Activated naive CD4-positive, alpha-beta T cell treated with anti-CD3 and anti-CD28 coated beads, Interleukin-2, amount 50 U/mL, for 16 hours (primary cell): ENCODE measurements at places on chromosomes 13 and 19.

DNA sequence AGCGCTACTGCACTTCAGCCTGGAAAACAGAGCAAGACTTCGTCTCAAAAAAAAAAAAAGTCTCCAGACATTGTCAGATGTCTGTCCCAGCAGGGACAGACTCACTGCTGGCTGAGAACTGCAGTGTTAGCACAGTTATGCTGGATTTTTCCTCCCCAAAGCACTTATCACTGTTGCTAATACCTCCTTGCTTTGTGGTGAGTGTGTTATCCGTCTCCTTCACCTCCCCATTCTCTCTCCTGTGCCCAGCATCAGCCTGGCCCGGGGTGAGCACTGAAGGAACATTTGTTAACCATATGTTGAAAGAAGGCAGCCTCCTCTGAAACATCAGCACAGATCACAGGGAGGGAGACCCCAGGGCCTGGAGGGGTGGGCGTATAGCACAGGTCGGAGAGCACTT lies 11.3 kb downstream of the MYO9B start:
- no peak for DNase-seq

DNA sequence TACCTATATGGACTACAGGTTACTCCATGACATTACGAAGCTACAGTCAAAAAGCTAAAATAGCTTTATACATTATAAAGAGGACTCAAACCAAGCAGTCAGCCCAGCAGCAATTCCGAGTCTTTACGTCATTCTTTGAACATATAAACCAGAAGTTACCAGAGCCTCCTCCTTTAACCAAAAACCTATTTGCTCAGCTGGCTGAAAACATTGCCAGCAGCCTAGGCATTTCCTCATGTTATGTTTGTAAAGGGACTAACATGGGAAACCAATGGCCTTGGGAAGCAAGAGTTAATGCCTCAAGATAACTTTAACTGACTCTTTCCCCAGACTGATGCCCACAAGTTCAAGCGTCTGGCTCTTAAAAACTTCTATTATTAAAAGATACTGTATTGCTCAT lies 104.1 kb upstream of the ZNF492 start:
- no peak for DNase-seq

DNA sequence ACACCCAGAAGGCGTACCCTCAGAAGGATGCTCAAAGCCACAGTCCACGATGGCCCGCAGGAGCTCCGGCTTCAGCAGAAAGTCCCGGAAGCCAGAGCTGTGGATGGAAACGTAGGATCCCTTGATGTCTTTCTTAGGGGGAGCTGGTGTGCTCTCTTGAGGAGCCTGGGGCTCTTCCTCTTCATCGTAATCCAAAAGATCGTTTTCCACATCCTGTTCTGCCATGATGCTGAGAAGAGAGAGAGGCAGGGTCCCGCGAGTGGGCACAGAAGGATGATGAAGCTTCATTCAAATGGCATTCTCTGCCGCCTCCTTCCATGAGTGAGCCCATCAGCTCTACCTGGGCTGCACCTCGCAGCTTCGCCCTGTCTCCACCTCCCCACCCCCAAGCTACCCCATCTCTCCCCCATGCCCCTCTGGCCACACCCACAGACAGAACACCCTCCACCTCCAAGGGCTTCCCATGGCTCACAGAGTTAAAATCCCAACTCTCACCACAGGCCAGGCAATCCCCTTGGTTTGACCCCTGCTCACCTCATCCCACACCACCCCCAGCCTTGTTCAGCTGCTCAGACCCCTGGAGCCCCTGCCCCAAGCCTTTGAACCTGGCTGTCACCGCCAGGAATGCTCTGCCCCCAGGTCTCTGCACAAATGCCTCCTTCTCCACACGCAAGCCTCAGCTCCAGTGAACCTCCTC lies 6.0 kb downstream of the DDX39A start:
- DNase-seq = no peak

DNA sequence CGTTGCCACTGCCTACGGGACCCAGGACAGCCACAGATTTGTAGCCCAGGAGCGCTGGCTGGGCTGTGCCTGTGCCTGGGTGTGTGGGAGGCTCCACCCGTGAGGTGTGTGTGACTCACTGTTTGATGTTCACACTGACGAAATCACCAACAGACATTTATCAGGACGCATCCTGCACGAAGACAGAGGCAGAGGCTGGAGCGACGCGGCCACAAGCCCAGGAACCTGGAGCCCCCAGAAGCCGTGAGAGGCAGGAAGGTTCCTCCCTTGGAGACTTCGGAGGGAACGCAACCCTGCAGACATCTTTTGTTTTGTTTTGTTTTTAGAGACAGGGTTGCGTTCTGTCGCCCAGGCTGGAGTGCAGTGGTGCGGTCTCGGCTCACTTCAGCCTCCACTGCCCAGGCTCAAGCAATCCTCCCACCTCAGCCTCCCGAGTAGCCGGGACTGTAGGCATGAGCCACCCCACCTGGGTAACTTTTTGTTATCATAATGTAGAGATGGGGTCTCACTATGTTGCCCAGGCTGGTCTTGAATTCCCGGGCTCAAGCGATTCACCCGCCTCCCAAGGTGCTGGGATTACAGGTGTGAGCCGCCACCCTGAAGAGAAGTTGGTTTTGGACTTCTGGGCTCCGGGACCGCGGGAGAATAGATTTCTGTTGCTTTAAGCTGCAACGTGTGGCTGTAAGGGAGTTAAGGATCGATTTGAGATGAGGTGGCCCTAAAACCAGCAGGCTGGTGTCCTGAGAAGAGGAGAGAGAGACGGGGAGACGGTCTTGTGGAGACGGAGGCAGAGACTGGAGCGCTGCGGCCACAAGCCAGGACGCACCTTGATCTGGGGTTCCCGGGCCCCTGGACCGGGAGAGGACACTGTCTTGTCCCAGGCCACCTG lies 24.9 kb upstream of the WDR18 start:
- DNase-seq = peak; percentile 58

DNA sequence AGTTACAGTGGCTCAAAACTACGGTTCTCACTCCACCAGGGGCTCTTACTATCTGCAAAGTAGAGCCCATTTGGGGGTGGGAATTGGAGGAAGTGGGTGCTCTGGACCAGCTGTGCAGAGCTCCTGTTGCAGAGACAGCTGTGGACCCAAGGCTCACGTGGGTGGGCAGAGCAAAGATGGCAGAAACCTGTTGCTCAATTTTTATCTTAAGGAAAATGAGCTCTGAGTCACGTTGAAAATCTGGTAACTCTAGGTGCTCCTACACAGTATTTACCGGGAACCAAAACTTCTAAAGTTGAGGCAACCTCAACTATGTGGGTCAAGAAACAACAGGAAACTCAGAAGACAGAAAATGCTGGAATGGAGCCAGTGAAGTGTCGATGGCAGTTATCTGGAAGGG lies 30.2 kb upstream of the SLC15A1 start:
- DNase-seq = no peak

DNA sequence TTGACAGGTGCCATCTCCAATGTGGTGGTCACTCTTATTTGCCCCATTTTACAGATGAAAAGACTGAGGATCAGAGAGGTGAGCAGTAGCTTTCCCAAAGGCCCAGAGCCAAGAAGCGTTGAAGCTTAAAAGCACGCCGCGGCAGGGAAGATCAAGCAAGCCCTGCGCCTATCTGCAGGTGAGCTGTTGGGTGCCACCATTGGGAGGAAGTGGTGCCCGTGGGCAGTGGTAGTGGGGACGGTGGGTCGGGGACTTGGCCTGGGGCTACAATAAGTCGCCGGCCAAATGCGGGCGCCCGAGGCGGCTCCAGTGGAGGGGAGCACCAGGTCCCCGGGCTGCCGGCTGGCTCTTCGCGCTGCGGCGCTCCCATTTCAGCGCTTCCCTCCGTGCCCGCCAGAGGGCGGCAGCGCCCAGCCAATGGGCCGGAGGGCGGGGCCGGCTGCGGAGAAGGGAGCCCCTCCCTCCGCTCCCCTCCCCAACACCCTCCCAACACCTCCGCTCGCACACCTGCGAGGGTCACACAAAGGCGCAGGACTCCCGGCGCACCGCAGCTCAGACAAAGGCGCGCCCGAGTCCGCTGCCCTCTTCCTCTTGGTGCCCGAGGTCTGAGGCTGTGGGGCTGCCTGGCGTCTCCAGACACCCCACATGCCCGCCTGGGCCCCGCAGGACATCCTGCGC lies 744 bp upstream of the POU2F2 start:
- DNase-seq = peak; percentile 84
